Endothelial cell of umbilical vein (primary cell): ENCODE measurements at places on chromosomes 11 and 22. TPM values are rescaled to one million over a fixed set of nuclear protein-coding genes. Genes with fewer than 3 reads are reported as not detected.

GRCh38 chr11:91869686-91870085 lies 354.9 kb upstream of the FAT3 start:
- no peak for DNase-seq

DNA sequence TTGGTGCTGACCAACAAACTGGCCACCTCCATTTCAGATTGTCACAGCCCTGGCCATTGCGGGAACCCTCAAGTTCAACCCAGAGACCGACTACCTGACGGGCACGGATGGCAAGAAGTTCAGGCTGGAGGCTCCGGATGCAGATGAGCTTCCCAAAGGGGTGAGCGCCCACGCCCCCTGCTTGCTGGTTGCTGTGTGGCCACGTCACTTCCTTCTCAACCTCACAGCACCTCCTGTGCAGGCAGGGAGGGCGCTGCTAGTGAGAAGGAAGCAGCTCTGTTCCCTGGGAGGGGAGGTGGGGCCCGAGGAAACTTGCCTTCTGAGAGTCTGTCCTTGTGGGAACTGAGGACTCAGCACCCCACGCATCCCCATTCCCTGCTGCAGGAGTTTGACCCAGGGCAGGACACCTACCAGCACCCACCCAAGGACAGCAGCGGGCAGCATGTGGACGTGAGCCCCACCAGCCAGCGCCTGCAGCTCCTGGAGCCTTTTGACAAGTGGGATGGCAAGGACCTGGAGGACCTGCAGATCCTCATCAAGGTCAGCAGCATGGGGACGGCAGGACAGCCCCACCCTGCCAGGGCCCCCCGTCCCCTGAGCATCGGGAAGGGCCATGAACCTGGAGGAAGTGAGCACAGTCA lies 19.3 kb downstream of the POLR3H start:
- no peak for DNase-seq

GRCh38 chr22:28019360-28019759 lies 100.3 kb upstream of the PITPNB start:
- DNase-seq = no peak

- no peak for DNase-seq
Observed at GRCh38 chr11:36060926-36061325, 117.1 kb downstream of the LDLRAD3 start.

GRCh38 chr11:28763876-28764275 lies 655.7 kb downstream of the METTL15 start:
- no peak for DNase-seq

GRCh38 chr11:106765469-106766258 lies 252.6 kb downstream of the GUCY1A2 start:
- no peak for DNase-seq

DNA sequence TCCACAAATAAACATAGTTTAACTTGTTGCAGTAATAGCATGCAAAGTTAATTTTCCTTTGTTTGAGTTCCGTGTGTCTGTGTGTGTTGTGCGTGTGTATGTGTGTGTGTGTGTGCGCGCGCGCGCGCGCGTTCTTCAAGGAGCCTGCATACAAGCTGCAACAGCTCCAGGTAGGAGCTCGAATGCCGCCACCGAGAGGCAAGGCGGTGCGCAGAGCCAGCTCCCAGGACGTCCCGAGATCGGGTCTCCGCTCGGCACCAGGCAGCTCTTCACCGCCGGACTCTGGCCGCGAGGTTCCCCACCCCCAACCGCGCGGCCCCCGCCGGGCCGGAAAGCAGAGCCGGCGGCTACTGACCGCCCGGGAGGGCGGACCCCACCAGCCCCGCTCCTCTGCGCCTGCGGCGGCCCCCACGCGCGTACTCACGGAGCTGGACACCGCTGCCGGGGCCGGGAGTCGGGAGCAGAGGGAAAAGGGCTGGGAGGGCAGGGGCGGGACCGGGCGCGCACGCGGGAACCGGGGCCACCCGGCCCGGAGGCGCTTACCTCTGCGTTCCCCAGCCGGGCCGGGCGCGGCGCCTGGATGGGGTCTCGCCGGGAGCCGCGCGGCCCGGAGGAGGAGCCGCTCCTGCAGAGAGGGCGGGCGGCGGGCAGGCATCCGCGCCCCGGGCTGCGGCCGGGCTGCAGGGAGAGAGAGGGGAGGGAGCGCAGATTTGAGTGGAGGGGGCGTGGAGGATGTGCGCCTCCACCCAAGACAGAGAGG lies 40.4 kb upstream of the AKIP1 start:
- peak; percentile 68 for DNase-seq

DNA sequence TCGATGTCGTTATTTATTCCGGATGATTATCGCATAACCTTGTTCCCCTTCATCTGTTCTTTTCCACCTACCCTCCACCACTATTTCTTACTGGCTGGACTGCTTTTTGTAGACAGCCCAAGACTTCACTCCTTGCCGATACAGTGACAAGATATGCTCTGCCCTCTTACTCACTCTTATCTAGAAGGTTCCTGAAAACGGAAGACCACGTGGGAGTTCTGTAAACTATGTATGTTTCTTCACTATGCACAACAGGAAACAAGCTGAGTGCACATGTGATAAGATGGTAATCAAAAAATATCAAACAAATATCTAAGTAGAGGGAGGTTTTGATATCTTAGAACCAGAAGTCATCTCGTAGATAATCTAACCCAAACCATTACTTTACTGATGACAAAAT lies 122.9 kb upstream of the ARHGAP20 start:
- no peak for DNase-seq

YDJC gene
- total RNA-seq = 23.8 and 27.2 TPM in 2 replicates

SLC3A2 gene
- 190 and 208 TPM in 2 replicates for total RNA-seq

IL17RA gene
- total RNA-seq = 13.0 and 19.0 TPM in 2 replicates
